ENCODE measurements at places on chromosomes 1 and 21.

DNA sequence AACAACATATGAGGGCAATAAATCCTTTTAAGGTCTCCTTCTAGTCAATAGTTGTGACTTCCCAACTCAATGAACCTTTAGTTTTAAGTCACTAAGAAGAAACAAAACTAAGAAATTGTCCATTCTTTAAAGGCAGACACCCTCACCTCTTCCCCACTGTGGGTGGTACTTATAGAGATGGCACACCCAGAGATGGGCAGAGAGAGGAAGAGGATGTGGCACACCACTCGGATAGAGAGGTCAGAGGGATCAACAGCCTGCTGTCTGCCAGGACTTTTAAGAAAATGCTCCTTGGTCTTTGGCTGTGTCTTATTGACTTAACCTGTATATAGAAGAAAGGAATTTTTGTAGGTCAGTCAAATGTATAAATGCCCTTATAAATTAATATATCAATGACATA lies 45.1 kb downstream of the FASLG start:
- DNase-seq = no peak

DNA sequence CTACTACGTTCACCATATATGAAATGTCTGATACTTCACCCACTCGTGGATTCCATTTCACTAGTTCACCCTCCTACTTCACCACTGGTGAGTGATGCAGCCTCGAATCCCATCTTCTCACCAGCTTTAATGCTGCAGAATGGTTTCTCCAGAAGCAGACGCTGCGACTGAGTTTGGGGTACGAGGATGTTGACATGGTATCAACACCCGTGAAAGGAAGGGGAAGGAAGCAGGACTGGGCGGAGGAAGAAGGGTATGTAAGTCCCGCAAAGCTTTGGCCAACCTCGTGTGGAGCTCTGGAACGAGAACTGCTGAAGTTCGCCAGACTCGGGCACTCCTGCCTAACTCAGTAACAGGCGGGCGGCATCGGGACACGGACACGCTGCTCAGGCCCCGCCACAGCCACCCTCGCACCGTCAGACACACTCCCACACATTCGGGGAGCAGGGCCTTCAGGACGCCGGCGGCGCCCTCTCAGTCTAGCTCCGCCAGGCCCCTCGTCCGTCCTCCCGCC lies 833 bp upstream of the DIP2A start:
- peak; percentile 62 for DNase-seq

- no peak for DNase-seq
Observed at GRCh38 chr21:32921632-32922230, 104.0 kb upstream of the OLIG2 start.

DNA sequence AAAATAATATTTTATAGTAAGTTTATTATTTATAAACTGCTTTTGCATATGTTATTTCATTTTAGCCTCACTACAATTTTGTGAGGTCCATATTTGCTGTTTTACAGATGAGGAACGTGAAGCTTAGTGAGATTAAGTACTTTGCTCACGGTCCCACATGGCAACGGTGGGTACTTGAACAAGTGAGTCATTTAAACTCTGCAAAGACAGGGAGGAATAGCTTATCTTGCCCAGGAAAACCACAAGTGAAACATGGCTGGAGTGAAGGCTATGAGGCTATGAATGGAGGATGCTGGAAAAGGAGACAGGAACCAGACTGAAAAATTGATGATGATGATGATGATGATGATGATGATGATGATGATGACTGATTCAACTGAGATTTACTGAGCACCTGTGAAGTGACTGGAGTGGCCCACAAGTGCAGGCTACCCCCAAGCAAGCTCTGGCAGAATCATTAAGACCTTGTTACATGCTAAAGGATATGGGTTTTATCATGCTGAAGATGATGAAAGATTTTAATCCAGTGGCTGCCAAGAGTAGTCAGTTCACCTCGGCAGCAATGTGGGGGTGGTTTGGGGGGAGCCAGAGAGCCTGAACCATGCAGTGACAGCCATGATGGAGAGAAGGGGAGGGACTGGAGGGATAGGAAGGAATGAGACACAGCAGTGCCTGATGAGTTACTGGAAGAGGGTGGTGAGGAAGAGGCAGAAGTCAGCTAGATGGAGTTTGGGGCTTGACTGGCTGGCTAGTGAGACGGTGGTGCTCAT lies 1.4 kb upstream of the ABCA4 start:
- no peak for DNase-seq

DNA sequence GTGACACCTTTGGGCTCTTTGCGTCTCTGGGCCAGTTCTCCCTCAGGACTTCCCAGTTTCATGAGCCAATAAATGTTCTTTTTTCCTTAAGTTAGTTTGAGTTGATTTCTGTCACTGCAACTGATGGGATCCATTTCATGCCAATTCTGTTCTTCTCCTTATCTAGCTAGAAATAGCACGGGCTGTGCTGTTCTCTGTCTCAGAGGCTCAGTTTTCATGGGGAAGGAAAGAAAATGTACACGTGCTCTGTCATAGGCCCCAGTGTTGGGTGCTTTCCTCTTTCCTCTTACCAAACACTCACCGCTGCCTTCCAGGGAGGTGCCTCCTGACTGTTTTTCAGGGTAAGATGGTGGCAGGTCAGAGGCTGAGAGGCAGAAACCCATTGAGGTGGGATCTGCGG lies 43.2 kb upstream of the ACTL8 start:
- DNase-seq = no peak

GRCh38 chr1:183694066-183694465 lies 41.0 kb upstream of the APOBEC4 start:
- no peak for DNase-seq

DNA sequence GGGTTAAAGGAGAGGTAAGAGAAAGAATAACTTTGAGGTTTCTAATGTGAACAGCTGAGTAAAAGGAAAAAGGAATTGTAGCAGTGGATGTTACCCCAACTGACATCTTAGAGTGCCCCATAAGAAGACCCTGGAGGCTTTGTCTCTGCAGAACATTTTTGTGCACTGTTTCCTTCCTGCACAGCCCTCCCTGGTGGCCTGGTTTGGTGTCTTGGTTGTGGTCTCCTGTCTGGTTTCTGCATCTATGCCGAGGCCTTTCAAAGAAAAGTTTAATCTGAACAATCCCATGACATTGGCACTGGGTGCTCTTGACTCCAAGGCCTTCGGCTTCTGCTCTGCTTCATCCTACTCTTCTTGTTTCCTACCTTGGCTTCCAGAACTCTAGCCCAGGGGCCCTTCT lies 57.8 kb downstream of the RHOU start:
- DNase-seq = no peak

DNA sequence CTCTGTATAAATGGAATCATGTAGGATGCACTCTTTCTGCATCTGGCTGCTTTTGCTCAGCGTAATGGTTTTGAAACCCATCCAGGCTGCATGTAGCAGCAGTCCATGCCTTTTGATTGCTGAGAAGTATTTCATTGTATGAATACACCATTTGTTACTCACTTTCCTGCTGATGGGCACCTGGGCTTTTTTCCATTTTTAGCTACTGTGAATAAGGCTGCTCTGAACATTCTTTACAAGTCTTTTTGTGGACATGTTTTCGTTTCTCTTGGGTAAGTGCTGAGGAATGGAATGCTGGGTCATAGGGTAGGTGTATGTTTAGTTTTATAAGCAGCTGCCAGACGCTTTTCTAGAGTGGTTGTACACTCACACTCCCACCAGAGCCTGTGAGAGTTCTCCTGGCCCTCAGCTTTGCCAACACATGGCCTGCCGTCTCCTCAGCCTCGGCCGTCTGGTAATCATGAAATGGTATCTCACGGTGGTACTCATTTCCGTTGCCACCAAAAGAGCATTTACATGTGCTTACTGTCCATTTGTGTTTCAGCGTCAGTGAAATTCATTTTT lies 22.7 kb downstream of the SLX9 start:
- DNase-seq = no peak

- DNase-seq = no peak
Observed at GRCh38 chr21:41808094-41808493, 41.2 kb upstream of the RIPK4 start.

- peak; percentile 48 for DNase-seq
Observed at GRCh38 chr1:231781892-231782291, 155.3 kb downstream of the DISC1 start.

- DNase-seq = no peak
Observed at GRCh38 chr1:9917901-9918300, 7.8 kb upstream of the CTNNBIP1 start.

- DNase-seq = no peak
Observed at GRCh38 chr21:38794978-38795377, 10.8 kb upstream of the ETS2 start.

GRCh38 chr1:150695561-150695960 lies 1.4 kb downstream of the GOLPH3L start:
- DNase-seq = no peak

GRCh38 chr1:118366286-118366685 lies 181.3 kb upstream of the SPAG17 start:
- DNase-seq = no peak

GRCh38 chr21:32136546-32136945 lies 142.3 kb downstream of the MIS18A start:
- DNase-seq = no peak

DNA sequence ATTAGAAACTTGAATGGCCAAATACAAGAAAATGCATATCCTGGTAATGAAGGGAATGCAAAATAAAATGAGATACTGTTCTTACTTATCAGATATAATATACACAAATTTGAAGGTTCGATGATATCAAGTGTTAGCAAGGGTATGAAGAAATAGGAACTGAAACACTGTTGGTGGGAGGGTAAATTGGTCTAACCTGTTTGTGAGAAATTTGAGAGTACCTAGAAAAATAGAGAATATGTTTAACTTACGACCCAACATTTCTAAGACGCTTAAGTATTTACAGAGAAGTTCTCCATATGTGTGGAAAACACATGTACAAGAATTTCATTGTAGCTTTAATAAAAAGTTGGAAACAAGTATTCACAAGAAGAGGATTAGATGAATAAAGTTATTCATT lies 25.9 kb downstream of the ATG4C start:
- no peak for DNase-seq

- no peak for DNase-seq
Observed at GRCh38 chr1:151897991-151898431, 11.3 kb downstream of the THEM4 start.

DNA sequence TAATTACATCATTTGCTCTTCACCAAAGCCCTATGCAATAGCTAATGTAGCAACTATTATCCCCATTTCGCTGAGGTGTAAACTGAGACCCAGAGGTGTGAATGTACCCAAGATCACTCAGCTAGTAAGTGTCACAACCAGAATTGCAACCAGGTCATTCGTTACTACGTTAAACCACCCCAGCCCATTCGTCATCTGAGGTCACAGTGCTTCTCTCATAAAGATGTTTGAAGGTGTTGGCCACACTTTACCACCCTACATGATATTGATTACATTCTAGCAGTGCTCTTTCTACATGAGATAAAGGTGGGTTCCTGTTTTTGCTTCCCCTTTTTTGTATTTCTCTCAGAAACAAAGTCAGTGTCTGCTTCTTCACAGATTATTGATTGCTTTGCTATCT lies 195.3 kb downstream of the ZBTB18 start:
- DNase-seq = no peak

- no peak for DNase-seq
Observed at GRCh38 chr21:45990049-45990711, 8.6 kb downstream of the COL6A1 start.

GRCh38 chr21:14620152-14620551 lies 74.0 kb upstream of the SAMSN1 start:
- no peak for DNase-seq

- DNase-seq = no peak
Observed at GRCh38 chr1:203028784-203029553, 2.7 kb downstream of the PPFIA4 start.

- DNase-seq = no peak
Observed at GRCh38 chr1:40637470-40638007, 27.9 kb downstream of the RIMS3 start.

GRCh38 chr1:110053552-110054428 lies 16.7 kb downstream of the ALX3 start:
- peak; percentile 47 for DNase-seq

DNA sequence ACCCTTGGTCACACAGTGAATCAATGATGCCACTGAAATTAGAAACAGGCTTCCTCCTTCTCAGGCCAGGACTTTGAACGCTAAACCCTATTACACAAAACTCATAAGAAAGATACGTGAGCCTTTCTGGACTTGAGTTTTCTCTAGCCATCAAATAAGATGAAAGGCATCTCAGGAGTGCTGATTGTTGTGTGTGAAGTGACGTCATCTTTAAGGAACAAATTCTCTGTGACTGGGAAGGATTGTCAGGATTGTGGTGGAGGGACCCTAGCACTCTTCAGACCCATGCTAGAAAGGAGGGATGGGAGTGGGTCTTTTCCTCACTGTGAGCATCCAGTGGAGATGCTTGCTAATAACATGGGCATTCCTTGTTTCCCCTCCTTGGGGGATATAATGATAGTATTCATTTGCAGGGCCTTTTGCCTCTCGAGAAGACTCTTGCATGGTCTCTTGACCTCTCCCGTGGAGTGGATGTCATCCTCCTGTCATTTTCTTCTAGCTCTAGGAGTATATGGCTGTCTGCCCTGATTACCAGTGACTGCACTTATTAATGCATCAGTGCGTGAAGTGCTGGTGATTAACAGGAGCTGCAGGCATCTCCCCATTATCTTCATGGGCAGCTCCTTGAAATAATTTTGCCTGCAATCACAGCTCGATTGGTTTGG lies 39.9 kb downstream of the SPATA46 start:
- no peak for DNase-seq

DNA sequence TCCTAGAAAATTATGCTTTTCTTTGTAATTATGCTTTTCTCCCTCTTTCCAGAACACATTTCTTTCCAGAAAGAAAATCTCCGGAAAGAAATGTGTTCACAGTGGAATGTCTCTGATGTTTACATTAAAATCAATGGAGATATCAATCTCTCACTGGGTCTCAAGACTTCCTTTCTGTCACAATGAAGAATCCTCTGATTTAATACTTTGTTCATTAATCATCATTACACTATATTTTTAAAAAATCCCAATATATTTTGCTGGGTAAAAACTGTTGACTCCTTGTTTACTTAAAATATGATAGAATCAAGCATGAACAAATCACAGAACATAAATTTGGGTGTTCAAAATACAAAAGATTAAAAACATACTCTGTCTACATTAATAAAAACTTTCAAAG lies 26.3 kb upstream of the TGFBR3 start:
- DNase-seq = no peak

- no peak for DNase-seq
Observed at GRCh38 chr1:27451343-27451742, 38.6 kb downstream of the WASF2 start.

DNA sequence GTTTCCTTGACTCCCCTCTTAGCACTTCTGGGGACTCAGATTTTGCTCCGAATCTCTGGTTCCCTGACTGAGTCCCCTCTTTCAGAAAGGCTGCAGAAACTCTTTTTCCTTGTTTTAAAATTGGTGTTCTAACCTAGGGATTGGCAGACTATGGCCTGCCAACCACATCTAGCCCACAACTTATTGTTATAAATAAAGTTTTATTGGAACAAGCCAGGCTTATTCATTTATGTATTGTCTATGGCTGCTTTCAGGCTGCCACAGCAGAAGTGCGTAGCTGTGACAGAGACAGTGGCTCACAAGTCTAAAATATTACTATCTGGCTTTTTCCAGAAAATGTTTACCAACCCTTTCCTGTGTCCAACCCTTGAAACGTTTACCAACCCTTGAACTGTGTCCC lies 81.7 kb downstream of the IER5 start:
- DNase-seq = no peak

GRCh38 chr1:42692461-42692860 lies 10.2 kb downstream of the YBX1 start:
- DNase-seq = no peak

- peak; percentile 51 for DNase-seq
Observed at GRCh38 chr1:97138515-97139032, 417.0 kb downstream of the PTBP2 start.

- DNase-seq = no peak
Observed at GRCh38 chr1:23216771-23217420, 406 bp downstream of the HTR1D start.

Measured in globus pallidus (tissue), 1 donor.